NCI-H187 treated with DMSO at 0.1 percent for 48 hours (cell line): ENCODE measurements at places on chromosomes 12 and 14.
A peak's percentile ranks its signal among the peaks of the same experiment; 100 is the strongest.

GRCh38 chr14:51360592-51360991 lies 120.5 kb downstream of the TMX1 start:
- DNase-seq: no peak

DNA sequence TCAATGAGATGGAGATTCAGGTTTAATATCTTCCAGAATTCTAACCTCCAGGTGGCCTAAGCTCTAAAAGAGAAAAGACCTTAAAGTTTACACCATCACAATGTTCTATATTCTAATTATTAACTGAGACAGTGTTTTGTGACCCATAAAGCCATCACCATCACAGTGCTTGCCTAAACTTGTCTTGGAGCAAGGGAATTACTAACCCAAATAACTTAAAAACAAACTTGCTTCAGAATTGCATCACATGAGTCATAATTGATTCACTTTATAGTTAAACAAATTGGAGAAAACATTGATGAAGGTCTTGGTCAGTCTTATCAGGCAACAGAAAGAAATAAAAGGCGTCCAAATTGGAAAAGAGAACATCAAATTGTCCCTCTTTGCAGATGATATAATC lies 54.5 kb upstream of the ALG10 start:
- no peak for DNase-seq

GRCh38 chr12:46445551-46446235 lies 73.1 kb upstream of the SLC38A2 start:
- DNase-seq: no peak

DNA sequence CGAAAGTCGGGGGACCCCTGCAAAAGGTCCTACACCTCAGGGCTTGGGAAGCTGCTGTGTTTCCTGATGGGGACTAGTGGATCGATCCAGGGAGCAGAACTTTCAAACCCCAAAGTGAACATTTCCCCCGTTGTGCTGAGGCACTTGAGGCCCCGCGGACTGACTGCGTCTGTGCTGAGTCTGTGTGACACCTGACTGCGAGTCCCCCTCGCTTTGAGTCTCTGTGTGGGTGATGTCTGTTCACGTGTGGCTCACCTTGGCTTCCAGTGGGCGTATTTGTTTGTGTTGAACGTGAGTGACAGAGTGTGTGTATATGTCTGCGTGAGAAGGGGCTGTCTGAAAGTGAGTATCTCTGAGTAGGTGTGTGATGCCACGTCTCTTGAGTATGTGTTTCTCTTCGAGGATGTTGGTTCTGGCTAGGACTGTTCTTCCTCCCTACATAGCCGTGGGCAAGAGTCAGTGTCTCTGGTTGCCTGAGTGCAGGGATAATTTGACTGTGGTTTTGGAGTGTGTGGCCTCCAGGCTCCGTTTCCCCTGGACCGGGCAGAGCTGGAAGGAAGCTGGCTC lies 1.3 kb downstream of the TEAD4 start:
- DNase-seq: no peak

DNA sequence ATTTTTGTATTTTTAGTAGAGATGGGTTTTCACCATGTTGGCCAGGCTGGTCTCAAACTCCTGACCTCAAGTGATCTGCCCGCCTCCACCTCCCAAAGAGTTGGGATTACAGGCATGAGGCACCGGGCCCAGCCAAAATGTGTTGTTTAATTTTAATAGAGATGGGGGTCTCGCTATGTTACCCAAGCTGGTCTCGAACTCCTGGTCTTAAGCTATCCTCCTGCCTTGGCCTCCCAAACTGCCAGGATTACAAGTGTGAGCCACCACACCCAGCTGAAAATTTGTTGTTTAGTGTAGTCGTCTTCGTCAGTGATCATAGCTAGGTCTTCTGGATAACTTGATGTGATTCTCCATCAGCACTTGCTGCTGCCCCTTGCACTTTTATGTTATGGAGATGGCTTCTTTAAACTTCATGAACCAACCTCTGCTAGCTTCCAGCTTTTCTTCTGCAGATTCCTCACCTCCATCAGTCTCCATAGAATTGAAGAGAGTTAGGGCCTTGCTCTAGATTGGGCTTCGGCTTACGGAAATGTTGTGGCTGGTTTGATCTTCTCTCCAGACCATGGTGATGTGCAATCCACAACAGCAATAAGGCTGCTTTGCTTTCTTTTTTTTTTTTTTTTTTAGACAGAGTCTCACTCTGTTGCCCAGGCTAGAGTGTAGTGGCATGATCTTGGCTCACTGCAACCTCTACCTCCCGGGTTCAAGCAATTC lies 13.0 kb downstream of the ISCU start:
- DNase-seq: no peak

DNA sequence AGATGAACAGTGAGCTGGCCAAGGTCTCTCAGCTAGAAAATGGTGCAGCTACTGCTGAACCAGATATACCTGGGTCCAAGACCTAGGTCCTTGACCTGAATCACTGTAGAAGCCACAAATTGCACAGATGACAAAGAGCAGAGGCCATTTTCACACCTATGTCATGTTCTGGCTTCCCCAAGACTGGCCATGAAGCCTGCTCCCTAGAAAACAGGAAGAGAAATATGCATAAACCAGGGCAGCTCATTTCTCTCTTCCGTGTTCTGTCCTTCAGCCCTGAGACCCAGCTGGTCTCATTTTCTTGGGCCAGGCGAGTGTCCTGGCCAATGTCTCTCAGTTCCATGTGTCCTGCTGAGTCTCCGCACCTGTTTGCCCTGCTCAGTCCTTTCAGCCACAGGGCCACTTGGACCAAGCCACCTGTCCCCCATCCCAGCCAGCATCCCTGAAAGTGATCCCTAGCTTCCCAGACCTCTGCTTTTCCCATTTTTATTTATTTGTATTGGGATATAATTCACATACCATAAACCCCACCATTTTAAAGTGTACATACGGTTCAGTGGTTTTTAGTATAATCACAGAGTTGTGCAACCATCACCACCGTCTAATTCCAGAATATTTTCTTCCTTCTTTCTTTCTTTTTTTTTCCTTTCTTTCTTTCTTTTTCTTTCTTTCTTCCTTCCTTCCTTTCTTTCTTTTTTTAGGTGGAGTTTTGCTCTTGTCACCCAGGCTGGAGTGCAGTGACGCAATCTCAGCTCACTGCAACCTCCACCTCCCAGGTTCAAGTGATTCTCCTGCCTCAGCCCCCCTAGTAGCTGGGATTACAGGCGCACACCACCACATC lies 27.0 kb downstream of the P2RX7 start:
- no peak for DNase-seq

DNA sequence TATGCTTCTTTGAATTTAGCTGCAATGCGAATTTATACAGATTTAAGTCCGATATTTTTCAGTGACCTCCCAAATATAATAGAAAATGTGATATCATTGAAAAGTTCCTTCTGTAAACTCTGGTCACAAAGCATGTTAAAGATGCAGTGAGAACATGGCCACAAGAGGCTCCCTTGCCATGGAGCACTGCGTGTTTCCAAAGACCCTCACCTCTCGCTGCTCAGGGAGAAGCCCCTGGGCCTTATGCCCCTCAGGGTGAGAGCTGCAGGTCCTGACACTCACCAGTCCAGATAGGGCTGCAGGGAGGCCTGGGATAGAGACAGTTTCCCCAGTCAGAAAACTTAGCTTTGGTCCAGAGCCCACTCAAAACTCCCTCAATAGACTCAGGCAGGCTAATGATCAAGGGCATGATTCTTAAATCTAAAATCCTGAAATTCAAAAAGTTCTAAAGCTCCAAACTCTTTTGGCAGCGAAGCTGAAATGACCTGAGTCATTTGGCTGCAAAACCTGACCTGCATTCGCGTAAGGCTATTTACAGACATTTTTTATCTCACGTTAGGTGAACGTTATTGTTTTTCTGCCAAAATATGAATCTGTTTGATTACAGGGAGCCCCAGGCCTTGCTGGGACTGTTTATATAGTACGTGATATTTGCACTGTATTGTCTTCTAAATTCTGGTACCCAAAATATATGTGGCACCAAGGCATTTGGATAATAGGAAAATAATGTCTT lies 67.8 kb downstream of the CAPZA3 start:
- DNase-seq: no peak

DNA sequence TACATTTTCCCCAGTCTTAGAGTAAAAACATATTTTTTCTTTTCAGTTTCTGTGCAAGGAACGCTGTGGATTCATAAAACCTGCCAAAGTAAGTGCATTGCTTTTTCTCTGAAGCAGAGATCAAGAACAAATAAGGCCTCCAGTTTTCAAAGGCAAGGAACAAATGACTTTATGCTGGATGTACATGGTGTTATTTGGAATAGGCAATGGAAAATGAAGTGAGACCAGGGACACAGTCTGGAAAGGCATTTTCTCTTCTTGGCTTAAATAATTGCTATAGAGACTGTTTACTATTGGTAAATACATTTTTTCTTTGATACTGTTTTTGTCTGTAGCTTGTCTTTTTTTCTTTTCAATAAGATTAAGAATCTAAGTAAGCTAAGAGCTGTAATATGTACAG lies 725.9 kb upstream of the MDGA2 start:
- no peak for DNase-seq

DNA sequence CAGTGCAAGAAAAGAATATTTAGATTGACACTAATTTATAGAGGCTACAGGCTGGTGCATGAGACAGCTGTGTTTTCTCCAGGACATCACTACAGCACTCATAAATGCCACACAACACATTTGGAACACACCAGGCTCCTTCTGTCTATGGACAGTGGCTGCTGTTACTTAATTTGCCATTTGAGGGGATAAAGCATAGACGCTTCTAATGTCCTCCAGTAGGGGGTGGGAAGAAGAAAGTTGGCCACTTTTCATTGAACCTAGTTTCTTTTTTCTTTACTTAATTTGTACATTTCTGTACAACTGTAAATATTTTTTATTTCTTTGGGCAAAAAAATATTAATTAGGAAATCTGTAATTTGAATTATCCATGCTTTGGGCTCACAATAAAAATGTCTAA lies 12.4 kb upstream of the RTN1 start:
- no peak for DNase-seq

- DNase-seq: no peak
Observed at GRCh38 chr14:51328064-51328771, 88.2 kb downstream of the TMX1 start.

DNA sequence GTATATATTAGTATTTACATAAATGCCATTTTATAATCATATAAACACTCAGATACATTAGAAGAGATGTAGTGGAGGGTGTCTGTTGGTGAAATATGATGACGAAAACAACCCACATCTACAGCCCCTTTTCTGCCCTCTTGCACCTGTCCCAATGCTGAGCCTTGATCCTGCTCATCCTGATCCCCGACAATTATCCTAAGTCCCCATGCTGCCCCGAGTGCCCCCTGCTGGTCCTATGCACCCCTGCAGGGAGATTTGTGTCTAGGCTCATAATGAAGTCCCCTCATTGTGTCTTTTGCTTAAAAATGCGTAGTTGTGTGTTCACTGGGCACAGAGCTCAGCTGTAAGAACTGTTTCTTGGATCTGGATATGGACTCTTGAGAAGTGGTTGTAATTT lies 554.5 kb downstream of the TMEM121 start:
- DNase-seq: no peak

DNA sequence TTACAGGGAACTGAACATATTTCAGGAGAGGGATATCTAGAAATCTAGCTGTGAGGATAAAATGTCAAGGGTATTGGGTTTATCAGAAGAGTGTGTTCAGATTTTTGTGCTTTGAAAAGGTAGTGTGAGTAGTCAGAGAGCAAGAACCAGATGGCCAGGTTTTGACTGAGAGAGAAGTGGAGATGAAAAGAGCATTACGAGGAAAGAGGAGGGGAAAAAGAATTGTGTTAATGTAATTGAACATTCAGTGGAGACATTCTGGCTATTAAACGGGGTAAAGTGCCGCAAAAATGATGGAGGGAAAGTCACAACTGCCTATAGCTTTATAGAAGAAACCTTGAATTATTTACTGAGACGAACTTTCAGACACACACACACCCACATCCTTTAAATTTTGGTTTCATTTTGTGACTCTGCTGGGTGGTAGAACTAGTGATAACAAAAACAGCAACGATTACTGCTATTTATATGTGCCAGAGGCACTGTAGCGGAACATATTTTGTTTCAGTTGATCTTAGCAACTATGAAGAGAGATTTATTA lies 213.6 kb downstream of the ERC1 start:
- DNase-seq: no peak

- DNase-seq: no peak
Observed at GRCh38 chr14:23696701-23697239, 60.6 kb downstream of the DHRS2 start.

- no peak for DNase-seq
Observed at GRCh38 chr14:28001002-28001401, 765.6 kb upstream of the FOXG1 start.

DNA sequence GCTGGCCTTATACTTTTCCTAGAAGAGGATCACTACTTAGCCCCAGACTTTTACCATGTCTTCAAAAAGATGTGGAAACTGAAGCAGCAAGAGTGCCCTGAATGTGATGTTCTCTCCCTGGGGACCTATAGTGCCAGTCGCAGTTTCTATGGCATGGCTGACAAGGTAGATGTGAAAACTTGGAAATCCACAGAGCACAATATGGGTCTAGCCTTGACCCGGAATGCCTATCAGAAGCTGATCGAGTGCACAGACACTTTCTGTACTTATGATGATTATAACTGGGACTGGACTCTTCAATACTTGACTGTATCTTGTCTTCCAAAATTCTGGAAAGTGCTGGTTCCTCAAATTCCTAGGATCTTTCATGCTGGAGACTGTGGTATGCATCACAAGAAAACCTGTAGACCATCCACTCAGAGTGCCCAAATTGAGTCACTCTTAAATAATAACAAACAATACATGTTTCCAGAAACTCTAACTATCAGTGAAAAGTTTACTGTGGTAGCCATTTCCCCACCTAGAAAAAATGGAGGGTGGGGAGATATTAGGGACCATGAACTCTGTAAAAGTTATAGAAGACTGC lies 1.5 kb downstream of the MGAT2 start:
- no peak for DNase-seq

DNA sequence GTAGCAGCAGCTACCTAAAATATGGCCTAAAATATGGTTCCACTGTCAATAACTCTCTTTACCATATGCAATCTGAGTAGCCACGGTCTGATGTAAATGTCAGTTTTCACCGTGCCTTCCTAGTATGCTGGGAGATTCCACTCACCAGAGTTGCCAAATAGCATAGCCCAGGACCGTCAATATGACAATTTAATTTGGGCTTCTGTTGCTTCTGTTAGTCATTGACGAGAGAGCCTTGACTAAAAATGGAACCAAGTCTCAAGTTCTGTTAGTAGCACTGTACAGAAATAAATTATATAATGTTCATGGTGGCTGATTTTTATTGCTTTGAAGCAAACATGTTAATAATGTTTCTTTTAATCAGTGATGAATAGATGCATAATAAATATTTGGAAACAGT lies 348.4 kb downstream of the BCAT1 start:
- DNase-seq: no peak

GRCh38 chr12:129067491-129067890 lies 214.2 kb downstream of the GLT1D1 start:
- peak; percentile 34 for DNase-seq

GRCh38 chr12:71295953-71296352 lies 138.2 kb upstream of the TSPAN8 start:
- DNase-seq: no peak

- no peak for DNase-seq
Observed at GRCh38 chr14:76767681-76768656, 6.7 kb downstream of the VASH1 start.
